ENCODE measurements at places on chromosomes 4 and X.

DNA sequence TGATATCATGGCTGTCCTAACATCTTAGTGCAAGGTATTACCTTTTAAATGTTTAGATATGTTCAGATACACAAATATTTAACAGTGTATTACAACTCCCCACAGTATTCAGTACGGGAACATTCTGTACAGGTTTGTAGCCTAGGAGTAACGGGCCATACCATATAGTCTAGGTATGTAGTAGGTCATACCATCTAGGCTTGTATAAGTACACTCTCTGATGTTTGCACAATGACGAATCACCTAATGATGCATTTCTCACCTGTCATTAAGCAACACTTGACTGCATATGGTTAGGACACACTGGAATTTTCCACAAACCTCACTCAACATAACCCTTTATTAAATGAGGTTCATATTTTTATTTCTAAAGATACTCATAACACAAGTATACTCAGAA is 67.7 kb downstream of the THOC2 start:
- DNase-seq = no peak

- DNase-seq = no peak
Measured at GRCh38 chr4:69934150-69934549, 3.3 kb downstream of the CSN1S1 start.

DNA sequence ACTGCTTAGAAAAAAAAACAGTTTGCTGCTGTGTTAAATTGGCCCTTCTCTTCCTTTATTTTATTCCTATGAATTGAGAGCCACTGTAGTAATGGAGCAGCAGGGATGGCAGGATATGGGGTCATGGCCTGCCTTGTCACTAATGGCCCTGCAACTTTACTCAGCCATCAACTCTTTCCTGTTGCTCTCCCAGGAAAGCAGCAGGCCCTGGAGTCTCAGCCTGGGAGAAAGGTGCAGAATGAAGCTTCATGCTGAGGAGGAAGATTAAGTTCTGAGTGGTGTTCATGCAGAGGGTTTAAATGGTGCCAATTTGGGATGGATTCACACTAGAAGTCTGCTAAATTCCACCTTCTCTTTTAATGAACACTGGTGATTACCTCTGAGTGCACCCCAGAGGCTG is 285.6 kb downstream of the GPAT3 start:
- DNase-seq = no peak

GRCh38 chr4:140257461-140258305 is 103.7 kb upstream of the MAML3 start:
- no peak for DNase-seq

- DNase-seq = no peak
Measured at GRCh38 chrX:113594123-113594841, 753.7 kb upstream of the AMOT start.

DNA sequence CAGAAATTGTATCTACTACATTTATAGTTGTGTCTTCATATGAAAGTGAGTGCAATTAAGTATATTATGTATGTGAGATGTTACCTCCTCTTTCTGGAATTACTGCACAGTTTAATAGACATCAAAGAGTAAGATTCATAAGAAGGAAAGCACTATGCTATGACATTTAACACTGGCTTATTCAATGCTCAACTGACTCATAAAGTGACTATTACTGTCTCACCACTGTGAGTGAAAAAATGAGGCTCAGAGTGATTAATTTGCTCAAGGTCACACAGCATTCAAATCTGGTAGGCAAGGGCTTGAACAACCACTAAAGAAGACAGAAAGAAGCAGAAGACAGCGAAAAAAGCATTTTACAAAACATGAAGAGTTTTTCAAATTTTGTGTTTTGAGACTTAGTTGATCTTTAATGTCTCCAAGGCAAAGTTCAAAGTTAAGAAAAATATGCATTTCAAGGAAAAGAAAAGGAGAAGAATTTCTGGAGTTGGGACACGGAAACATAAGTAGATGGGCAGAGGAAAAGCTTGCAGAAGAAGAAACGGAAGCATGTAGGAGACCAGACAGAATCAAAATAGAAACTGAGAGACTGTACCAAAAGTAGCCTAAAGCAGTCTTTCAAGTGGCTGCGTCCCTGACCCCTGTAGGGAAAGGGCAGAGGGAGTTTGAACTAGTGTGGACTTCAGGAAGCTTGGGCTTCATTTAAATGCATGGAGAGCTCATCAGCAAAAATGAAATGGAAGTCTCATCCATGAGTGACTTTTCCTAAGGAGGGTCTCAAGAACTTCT is 66.3 kb downstream of the KCNIP4 start:
- DNase-seq = no peak

DNA sequence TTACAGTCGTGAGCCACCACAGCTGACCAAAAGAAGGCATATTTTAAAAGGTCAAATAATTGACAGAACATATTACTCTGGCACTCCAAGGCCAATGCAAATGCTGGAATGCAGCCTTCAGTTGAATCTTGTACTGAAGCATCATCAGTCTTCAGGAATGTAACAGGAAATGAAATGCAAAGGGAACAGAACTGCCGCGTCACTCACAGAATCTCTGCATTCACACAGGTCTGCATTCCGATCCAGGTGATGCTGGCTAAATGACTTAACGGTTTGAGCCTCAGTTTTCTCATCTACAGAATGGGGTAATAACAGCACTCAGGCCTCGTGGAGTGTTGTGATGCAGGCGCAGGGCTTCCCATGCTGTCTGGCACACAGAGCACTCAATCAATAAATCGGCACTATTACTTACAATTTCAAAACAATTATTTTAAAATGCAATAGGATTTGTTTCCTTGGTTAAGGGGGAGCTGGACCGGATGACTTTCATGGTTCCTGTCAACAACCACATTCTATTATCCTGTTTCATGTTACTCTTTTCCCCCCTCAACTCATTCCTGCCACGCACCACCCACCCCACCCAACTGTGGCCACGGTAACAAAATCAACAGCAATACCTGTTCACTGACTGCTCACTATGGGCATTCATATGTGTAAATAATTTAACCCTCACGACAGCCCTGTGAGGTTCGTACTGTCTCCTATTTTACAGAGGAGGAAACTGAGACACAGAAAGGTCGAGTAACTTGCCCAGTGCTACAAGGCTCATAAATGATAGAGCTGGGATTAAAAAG is 32.4 kb downstream of the IGFBP7 start:
- DNase-seq = no peak

- DNase-seq = no peak
Measured at GRCh38 chrX:48909703-48910294, 1.6 kb downstream of the SLC35A2 start.

DNA sequence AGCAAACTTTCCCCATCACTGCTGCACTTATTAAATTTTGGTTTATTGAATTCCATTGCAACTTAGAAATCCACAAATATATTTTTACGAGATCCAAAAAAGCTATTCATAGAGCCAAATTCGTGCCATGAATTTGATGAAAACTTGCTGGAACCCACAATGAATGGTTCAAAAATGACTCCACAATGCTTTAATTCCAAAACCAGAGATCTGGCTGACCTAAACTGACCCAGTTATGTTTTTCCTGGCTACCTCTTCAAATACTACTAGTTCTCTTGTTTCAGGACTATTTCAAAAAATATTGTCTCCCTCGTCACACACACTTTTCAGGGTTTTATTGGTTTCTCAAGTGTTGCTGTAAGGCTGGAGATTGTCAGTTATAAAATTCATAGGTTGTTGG is 474.8 kb downstream of the PDGFC start:
- DNase-seq = no peak

GRCh38 chr4:130154901-130155300 is 1058.9 kb downstream of the C4orf33 start:
- no peak for DNase-seq
